ENCODE measurements at places on chromosomes 12 and 14.

DNA sequence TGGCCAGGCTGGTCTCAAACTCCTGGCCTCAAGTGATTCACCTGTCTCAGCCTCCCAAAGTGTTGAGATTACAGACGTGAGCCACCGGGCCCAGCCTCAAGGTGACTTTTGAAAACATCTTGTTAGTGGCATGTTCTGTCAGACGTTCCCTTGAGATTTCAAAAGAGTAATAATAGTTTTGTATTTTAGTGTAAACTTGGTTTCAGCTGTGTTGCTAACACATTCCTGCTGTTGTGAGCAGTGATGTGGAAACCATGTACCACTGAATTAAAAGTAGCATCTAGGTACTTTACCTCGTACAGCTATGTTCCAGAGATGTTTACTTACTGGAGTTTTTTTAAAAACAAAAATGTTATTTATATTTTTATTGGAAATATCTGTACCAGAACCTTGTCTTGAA lies 111.3 kb downstream of the AEBP2 start:
- DNase-seq = no peak

DNA sequence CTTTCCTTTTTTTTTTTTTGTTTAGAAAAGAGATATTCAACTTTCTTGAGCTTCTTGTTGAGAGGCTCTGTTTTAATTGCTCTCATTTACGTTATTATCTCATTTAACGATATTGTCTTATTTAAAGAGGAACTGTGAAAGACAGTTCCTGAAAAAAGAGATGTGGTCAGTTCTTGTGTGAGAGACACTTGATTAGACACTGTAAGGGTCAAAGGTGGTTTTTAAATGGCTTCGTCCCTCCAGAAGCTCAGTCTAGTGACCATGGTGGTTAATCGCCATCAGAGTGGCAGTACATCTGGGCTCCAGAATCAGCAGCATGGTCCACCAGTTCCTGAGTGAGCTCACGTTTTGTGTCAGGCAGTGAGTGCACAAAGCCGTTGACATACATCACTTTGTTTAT lies 57.9 kb upstream of the KCNA5 start:
- DNase-seq = no peak

- no peak for DNase-seq
These were observed 6.4 kb downstream of the STX2 start for GRCh38 chr12:130832561-130833209.

DNA sequence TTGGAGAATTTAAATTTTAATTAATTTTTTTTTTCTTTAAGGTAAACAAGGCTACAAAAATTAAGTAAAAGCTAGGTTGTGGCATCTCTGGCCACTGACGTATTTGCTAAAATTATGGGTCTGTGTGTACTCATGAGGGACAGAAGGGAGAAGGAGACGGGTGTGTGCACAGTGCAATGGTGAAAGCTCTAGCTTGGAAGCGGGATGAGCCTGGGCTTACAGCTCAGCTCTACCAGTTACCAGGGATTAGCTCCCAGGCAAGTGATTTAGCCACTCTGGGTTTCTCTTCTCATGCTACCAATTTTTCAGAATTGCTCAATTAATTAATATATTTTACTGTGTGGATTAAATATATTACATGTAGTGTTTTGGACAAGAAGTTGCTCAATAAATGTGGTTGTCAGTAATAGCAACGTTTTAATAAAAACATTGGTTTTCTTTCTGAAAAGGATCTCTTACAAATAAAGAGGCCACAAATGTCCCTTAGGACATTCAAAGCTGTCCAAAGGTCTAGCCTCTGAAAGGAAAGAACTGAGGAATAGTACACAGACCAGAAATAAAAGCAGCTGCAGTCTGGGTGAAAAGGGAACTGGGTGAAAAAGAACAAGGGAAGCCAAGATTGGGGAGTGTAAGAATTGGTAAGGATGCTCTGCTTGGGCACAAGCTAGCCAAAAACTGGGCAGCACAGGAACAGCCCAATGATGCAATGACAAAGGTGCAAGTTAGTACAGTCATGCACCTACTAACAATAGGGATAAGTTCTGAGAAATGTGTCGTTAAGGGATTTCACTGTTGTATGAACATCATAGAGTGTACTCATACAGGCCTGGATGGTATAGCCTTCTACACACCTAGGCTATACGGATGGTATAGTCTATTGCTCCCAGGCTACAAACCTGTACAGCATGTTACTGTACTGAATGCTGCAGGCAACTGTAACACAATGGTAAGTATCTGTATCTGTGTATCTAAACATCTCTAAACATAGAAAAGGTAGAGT lies 61.7 kb downstream of the FERMT2 start:
- no peak for DNase-seq

DNA sequence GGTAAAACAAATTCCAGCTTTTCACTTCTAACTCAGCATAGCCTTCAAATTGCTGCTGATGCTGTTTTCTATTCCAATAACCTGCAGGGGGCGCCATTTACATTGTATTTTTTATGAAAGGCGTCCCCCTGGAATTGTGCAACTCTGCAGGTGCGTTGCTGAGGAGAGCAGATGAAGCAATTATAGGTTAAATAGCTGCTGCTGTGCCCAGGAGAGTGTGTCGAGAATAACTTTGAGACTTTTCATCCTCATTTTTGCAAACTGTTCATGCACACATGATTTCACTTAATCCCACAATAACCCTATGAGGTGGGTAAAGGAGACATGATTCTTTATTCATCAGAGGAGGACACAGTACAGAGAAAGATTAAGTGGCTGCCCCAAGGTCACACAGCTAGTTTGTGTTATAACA lies 75.7 kb downstream of the MYRFL start:
- DNase-seq = no peak

GRCh38 chr12:130737731-130738130 lies 21.6 kb upstream of the RIMBP2 start:
- no peak for DNase-seq

DNA sequence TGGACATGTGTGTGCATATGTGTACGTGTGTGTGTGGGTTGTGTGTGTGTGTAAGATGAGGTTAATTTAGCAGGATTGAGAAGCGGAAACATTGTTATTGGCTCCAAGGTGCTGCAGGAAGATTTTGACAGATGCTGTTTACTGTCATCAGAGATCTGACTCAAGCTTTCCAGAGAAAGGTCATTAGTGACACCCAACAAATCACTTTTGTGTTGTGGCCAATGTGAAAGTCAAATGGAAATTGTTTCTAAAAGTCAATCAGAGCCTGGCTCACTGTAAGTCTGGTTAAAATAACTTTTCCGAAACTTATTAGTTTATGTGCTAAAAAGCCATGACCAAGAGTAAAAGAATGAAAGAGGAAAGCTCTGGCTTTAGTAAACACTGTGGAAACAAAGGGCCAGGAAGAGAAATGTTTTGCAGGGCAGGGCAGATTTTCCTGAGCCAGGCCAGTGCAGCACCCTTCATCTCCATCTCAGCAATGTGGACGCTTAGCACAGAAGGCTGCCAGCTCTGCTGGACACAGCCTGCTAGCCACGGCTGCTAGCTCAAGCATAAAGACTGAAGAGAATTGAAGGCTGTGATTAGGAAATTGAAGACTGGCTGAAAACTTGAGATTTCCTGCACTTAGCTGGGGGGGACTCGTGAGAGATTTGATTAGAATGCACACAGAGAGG lies 235.8 kb downstream of the NEDD1 start:
- no peak for DNase-seq

- DNase-seq = no peak
These were observed 227.7 kb downstream of the SLC16A7 start for GRCh38 chr12:59823567-59823966.

DNA sequence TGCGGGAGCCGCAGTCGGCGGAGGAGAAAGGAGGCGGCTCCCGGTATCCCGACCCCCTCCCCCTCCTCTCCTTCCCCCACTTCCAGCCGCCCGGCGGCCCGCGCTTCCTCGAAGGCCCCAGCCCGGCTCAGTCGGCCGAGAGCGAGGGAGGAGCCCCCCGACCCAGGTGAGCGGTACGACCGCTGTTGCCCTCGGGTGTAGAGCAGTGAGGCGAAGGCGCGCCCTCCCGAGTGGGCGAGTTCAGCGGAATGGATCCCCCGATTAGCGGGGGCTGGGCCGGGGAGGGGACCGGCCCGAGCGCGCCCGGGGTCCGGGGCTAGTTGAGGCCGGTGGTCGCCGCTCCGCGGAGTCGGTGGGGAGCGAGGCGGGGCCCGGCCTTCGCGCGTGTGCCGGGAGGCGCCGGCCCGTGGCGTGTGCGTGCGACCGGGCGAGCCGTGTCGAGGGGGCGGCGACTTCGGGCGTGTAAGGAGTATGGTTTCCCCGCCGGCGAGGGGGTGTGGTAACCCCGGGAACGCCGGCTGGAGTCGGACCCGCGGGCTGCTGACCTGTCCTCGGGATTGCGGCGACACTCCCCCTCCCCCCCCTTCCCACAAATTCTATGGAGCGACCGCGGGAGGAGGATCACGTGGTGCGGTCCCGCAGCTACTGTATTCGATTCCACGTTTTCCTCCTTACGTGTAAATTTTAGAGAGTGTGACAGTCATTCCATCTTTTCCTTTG lies 501 bp downstream of the RIMKLB start:
- DNase-seq = no peak

- DNase-seq = no peak
These were observed 43.5 kb upstream of the P2RX7 start for GRCh38 chr12:121089031-121089812.

- DNase-seq = no peak
These were observed 96.9 kb downstream of the GTF2A1 start for GRCh38 chr14:81123811-81124210.

- DNase-seq = no peak
These were observed 12.8 kb upstream of the TESC start for GRCh38 chr12:117111821-117112595.

DNA sequence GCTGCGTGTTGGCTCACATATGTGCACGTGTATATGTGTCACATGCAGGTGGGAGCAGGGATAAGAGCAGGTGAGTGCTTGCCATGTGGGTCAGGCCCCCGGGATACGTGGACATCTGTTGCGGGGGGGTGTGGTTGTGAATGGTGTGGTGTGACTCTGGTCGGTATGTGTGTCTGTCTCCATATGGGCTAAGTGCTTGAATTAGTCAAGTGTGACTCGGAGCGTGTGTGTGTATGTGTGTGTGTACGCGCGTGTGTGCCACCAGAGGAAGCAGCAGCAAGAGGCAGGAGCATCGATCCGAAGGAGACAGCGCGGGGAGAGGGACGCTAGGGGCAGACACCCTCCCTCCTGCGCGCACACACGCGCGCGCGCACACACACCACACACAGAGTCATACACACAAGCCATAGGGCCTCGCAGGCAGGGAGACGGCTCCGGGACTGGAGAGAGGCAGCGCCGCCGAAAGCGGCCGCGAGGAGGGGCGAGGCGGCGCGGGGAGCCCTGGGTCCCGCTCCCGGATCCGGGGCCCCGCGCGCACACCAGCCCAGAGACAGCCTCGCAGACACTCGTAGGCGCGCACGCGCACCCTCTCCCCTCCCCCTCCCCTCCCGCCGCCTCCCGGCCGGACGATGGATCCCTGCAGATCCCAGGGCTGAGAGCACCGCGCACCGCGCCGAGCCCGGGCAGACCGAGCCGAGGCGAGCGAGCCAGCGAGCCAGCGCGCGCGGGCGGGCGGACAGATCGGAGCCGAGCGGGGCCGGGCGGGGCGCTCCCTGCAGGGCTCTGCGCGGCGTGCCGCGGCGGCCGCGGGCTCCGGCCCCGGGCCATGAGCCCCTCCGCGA lies at the start of gene ASIC1:
TSS of gene ASIC1 (plus strand) at position 597 of the 842 bp plus-strand sequence. CDS start 1,171 bp downstream, outside the sequence.
- DNase-seq = no peak

- DNase-seq = no peak
These were observed 121.2 kb downstream of the PRICKLE1 start for GRCh38 chr12:42468341-42468821.

DNA sequence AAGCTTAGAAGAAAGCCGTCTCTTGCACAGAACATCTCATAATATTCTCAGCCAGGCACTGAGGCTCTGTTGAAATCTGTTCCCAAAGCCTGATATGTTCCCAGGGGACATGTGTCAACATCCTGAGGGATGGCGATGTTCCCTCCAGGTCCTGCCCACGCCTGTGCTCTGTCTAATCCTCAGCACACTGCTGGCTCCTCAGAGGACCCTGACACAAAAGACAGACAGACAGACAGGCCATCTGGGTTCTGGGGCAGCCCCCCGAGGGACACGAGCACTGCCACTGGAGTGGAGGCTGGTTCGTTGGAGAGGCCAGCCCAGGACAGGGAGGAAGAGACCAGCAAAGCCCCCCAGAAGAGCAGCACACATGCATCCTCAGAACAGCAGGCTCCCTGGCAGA lies 27.8 kb downstream of the CHGA start:
- no peak for DNase-seq

DNA sequence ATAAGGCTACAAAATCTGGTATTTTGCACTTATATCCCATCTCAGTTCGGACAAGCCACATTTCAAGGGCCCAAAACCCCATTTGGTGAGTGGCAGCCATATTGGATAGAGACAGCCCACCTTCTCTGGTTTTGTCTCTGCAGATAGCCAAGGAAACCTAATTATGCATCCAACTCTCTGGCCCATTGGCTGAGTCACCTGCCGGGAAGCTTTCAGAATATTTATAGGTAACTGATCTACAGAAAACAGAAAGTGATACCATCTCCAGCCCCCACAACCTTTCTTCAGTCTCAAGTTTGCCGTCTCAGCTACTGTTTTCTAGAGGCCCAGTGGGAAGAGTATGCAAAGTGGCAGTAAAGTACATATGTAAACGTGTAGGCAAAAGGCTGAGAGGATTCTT lies 33.7 kb upstream of the PPP1CC start:
- DNase-seq = no peak

DNA sequence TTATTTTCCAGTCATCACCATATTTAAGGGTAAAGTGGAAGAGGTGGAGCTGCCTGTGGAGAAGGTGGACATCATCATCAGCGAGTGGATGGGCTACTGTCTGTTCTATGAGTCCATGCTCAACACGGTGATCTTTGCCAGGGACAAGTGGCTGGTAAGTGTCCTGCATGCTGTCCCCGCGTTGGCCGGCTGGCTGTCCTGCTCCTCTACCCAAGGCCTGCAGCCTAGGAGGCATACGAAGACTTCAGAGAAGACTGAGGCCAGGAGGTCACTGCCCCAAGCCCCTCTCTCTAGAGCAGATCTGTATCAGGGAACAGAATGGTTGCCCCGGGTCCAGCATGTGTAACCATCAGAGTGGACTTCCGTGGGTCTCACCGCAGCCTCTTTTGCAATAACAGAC lies 77.7 kb downstream of the PRMT8 start:
- no peak for DNase-seq

DNA sequence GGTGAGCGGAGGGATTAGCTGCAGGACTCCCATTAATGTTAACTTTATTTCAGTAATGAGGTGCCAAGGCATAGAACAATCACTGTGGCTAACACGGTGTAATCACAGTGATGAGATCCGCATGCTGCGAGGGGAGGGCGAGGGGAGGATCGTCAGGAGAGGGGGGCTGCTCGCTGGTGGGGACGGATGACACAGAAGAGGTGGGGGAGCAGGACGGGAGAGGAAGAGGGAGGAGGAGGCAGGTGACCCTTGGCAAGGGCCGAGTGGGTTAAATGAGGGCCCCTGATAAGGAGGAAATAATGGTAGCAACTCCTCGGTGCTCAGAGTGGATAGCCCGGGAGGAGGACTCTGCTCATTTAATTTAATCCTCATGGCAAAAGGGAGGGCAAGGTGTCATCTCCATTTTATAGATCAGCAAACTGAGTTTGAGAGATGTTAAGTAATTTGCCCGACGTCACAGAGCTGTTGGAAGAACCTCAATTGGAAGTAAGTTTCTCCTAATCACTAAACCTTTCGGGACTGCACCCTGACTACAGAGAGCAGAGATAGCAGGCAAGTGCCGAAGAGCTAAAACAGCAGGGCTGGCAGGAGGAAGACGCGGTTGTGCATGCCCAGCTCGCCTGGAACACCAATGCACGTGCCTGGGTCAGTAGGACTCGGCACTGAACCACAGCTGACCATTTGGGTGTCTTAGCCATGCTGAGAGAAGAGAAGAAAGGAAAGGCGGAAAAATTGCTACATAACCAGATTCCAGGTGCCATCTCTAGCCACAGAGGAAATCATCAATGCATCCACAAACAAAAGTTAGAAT lies 43.0 kb downstream of the SPRING1 start:
- no peak for DNase-seq

- no peak for DNase-seq
These were observed 21.4 kb upstream of the PPP4R4 start for GRCh38 chr14:94152676-94153075.

Data from AG04450 (cell line).